CMK (cell line): ENCODE measurements at places on chromosomes 6 and 20.

DNA sequence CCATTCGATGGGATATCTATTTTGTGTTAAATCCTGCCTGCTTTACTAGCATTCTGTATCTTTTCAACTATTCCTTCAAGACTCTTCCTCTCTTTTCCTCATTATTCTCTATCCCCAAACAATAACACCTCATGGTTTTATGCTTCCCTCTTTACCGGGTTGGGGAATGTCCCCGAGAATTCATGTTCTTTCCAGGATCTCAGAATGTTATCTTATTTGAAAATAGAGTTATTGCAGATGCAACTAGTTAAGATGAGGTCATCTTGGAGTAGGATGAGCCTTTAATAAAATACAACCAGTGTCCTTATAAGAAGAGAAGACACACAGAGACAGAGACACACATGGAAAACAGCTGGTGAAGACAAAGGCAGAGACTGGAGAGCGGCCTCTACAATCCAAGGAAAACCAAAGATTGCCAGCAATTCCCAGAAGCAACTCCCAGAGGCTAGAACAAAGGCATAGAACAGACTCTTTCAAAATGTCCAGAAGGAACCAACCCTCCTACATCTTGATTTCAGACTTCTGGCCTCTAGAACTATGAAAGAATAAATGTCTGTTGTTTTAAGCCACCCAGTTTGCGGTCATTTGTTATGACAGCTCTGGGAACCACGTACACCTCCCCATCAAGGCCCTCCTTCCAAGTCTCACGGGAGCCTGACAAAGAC, 126.8 kb upstream of the TNFAIP3 start:
- DNase-seq = no peak

GRCh38 chr6:127446356-127446755, 12.8 kb downstream of the KIAA0408 start:
- DNase-seq = no peak

GRCh38 chr20:34815636-34816035, 9.8 kb downstream of the NCOA6 start:
- DNase-seq = no peak

DNA sequence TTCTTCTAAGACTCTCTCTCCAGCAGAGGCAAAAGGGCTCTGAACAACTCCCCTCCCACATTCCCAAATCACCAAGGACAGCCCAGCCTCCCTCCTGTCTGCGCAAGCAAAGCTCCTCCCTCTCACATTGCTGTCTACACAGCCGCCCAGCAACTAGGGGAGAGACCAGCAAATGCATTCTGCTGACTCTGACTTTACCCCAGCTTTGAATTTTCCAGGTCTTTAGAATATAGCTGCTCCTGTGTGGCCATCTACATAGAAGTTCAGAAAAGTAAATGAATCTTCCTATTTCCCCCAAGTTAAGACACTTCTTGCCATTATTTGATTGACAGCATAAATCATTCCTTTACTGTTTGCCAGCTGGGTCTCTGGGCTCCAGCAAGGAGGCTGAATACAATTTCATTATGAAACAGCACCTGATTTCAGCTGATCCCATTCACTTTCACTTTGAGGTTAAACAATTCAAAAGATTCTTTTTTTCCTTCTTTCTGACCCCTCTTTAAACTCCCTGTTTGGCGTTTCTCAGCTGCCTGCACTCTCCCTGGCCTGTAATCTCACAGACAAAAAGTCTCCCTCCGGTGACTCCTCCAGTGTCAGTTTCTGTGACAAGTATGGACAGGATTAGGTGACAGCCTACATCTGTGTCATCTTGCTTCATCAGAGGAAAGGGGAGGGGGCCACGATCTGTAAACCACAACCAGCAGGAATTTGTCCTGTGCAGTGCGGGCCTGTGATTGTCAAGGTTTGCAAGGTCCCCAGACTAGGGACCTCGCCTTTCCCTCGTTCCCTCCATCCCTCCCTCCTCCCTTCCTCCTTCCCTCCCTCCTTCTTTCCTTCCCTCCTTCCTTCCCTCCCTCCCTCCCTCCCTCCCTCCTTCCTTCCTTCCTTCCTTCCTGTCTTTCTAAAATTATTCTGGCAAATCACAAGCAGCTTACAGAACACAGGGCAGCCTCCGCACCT, 205.6 kb upstream of the RIN2 start:
- DNase-seq = no peak

- no peak for DNase-seq
Observed at GRCh38 chr20:44643154-44643519, 8.4 kb downstream of the ADA start.
